ENCODE measurements at places on chromosomes 6 and 20.
A peak's percentile ranks its signal among the peaks of the same experiment; 100 is the strongest.

GRCh38 chr6:116404696-116405095, 33.9 kb downstream of the DSE start:
- DNase-seq, result no peak

DNA sequence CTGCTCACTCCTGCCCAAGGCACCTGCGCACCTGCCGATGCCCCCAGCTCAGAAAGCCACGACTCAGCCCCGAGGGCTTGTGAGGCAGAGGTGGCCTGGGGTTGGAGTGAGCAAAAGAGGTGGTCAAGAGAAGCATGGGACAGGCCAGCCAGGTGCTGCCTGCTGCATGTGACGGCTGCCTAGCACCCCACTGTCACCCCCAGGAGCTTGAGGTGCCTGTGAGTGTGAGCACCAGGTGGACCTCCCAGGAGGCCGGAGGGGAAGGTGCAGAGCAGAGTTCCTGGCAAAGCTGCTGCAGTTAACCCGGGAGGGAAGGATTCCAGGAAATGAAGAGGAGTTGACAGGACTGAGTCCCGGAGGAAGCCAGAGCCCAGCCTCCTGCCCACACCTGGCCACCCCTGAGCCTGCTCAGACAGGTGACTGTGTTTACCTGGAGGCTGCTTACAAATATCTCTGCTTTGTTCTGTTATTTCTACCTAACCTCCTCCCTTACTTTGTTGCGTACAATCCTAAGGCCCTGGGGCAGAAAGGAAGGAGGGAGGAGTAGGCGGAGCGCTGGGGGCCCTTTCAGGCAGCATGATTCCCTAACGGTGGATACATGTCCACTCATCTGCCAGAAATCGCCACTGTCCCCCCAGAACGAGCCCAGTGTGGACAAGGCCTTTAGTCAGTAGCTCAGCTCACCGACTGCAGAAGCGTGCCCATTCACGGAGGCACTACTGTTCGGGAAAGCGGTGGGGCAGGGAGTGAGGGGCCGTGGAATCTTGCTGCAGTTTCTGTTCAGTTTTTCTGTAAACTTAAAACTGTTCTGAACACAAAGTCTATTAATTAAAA, 87.5 kb upstream of the MPC1 start:
- DNase-seq, result no peak

GRCh38 chr20:14544688-14545087, 207.3 kb upstream of the FLRT3 start:
- DNase-seq, result no peak

DNA sequence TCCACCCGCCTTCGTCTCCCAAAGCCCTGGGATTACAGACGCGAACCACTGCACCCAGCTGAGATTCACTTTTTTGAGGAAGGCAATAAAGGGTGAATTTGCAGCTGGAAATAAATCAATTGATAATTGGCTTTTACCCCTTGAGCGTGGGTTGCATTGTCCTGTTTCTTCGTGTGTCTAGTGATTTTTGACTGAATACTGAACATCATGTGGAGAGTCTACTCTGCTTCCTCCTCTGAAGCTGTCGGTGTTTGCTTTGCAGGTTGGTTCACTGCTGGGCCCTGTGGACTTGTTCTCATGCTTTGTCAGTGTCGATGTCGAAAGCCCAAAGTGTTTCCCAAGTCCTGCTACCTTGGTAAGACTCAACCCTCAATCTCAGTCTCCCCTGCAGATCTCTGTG, 5.8 kb upstream of the EEF1A2 start:
- DNase-seq, result no peak

DNA sequence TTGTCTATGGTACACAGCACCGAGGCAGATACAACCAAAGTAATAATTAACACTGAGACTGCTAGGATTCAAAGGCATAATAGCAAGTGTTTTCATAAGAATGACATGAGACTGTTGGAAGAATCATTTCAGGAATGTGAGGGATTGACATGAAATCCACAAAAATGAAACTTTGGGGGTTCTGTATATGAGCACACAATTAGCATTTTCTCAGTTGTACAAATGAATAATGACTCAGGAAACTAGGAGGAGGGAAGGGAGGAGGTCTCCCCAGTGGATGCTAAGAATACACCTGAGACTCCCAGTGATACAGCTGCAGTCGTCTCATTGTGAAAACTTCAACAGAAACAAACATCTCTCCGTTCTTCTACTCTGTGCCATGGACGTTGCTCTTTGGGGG, 428.4 kb upstream of the PLCB4 start:
- DNase-seq, result no peak

GRCh38 chr6:81158956-81159355, 593.5 kb downstream of the TENT5A start:
- DNase-seq, result no peak

GRCh38 chr20:6381887-6382286, 259.1 kb upstream of the FERMT1 start:
- DNase-seq, result no peak

DNA sequence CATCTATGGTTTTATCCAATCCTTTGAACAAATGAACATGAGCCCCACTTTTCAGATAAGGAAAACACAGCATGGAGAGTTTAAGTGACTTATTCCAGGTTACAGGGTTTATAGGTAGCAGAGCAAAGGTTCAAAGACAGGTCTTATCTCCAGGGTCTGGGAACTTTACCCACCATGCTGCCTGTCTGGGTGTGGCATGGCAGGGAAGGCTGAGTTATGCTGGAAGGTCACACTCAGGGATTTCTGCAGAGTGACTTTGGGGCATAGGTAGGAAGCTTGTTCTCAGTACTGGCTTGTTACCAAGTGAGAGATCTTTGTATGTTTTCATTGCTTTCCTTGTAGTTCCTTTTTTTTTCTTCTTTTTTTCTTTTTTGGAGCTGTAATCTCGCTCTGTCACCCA, 1.8 kb downstream of the ZNF831 start:
- no peak for DNase-seq

DNA sequence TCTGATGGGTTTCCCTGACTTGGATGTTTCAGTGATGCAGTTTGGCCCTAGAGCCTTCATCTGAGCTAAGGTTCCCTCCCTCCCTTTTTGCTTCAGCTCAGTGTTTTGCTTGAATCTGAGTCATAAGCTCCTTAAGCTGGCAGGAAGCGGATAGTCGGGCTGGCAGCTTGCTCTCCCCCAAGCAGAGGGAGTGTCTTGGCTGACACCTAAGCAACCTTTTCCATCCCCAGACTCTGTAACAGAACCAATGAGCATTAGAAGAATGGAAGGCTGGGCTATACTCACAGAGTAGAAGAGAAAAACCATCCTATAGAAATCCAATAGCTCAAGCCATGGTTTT, 98.3 kb downstream of the HAO1 start:
- no peak for DNase-seq

DNA sequence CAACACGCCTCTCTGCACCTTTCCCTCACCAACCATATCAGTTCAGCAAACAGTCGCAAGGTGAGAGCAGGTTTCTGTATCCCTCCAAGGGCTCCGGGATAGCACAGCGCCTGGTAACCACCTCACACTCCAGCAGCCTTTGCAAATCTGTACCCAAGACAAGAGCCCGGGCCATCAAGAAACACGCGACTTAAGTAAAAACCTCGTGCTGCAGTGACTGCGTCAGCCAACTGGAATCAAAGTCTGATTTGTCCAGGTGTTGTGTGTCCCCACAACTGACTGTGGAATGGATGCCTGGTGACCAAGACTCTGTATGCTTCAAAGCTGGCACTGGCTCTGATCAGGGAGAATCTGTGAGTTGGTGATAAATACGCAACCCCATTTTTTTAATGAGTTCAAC, 74.1 kb downstream of the NINL start:
- DNase-seq, result no peak

DNA sequence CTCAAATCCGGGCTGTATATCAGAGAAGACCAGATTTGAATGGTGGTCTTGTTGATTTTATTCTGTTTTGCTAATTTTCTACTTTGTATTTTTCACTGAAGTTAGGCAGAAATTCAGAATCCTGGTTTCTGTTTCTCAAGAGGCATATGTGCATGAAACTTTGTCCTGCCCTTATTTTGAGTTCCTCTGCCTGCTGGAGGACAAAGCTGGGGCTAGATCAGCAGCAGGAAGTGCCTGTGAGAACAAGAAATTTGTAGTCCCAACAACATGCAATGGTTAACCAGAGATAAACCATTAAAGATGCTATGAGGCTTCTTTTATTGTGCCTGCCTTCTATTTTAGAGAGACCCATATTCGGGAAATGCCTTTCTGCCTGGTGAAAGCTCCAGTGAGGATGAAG, 37.1 kb downstream of the BEND6 start:
- DNase-seq, result no peak

DNA sequence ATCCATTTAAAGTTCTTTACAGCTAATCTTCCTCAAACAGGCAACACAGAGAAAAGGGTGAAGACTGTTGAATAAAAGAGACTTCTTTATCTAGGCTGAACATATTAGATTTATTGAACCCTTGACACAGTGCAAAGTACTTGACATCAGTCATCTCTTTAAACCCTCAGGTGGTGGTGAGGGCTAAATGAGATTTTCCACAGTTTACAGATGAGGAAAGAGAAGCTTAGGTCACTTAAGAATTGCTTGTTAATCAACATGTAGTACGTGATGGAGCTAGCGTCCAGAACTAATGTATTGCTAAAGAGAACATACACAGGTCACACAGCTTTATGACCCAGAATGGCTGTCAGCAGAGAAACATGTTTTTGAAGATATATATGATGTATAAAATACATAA, 193.4 kb upstream of the LAMP5 start:
- DNase-seq, result no peak

GRCh38 chr6:89630488-89630887, 8.1 kb downstream of the LYRM2 start:
- no peak for DNase-seq

DNA sequence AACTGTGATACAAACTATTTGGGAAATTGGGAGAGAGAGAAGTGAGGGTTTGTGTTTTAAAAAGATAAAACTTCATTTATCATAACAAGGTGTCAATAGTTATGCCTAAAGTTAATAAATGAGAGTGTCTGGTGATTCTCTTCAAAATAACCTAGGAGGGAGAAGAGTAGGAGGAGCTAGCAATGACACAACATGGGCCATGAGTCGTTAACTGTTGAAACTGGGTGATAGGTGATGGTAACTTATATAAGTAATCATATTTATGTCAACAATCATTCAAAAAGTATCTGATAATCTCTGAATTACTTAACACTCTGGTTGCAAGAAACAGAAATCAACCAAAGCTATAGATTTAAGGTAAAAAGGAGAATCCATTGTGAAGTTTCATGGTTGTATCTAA, 46.8 kb upstream of the INSM1 start:
- DNase-seq, result no peak

DNA sequence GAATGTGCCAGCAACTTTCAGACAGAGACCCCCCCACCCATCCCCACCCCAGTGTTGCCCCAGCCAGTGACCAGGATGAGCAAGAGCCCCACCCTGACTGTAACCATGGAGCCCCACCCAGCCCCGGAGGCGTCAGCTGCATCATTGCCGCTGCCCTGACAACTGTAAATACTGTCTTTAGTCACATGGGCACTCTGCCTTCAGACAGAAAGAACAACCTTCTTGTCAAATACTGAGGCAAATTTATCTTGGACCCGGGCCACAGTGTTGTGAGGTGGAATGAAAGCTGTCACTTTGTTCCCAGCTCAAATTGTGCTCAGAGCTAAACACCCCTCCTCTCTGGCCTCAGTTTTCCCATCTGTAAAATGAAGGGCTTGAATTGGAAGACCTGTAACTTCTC, 23.7 kb downstream of the MOCS3 start:
- DNase-seq, result no peak

DNA sequence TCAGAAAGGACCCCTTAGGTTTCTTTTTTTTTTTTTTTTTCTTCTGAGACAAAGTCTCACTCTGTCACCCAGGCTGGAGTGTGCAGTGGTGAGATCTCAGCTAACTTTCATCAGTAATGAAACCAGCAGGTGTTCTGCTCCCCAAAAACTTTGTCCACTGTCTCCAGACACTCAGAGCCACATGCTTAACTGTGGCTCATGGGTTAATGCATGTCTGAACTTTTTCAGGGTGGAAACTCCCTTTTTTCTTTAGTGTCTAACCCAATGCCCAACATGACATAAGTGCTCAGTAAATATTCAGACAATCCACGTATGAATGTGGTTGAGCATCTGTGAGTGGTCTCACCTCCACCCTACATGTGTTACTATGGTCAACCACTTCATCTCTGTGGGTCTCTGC, 45.4 kb downstream of the MYB start:
- no peak for DNase-seq

GRCh38 chr20:19026901-19027644, 185.4 kb upstream of the SLC24A3 start:
- DNase-seq, result no peak

- no peak for DNase-seq
Observed at GRCh38 chr6:147421903-147422302, 86.6 kb upstream of the SAMD5 start.

- peak; percentile 9 for DNase-seq
Observed at GRCh38 chr6:16089232-16090062, 39.4 kb upstream of the MYLIP start.

DNA sequence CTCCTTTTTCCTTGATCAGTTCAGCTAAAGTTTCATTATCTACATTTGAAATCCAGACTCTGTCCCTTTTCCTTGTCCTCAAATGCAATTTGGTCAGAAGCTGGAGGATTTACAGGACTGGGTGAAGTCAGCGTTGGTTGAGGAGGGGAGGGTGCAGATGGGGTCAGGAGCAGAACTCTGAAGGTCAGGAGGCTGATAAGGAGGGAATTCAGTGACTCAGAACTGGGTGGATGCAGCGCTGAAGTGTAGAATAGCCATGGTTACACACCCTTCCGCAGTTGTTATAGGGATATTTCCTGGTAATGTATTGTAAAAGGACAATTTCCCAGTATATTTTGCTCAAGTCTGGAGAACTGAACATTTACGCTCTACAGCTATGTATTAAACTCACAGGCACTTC, 133.1 kb upstream of the FOXA2 start:
- no peak for DNase-seq

GRCh38 chr6:166578536-166579236, 7.8 kb downstream of the RAMACL start:
- DNase-seq, result no peak

- no peak for DNase-seq
Observed at GRCh38 chr6:128129679-128130078, 228.8 kb upstream of the THEMIS start.

DNA sequence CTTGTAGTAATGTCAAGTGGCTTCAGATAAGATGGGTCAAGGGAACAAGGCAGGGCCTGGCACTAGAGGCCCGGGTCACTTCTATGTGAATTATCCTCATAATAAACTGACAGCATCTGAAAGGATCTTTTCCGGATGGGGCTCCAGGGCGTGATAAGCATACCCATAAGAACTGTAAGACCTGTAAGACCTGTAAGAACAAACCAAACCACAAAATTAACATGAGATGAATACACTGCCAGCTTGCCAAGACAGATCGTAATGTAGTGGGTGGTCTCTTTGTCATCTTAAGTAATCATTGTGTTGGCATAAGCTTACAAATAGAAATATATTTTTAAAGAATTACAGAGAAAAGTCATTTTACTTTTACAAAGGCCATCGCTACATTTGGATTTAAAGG, 334.9 kb downstream of the RFPL4B start:
- DNase-seq, result no peak
